A673 (cell line): ENCODE measurements at places on chromosomes 2 and 18.
A peak's percentile ranks its signal among the peaks of the same experiment; 100 is the strongest.

- DNase-seq, result no peak
Measured at GRCh38 chr2:96271995-96272394, 6.0 kb downstream of the CIAO1 start.

GRCh38 chr18:22170421-22171257, 1.2 kb downstream of the GATA6 start:
- peak; percentile 32 for DNase-seq

- no peak for DNase-seq
Measured at GRCh38 chr2:10306901-10307463, 4.3 kb downstream of the HPCAL1 start.

DNA sequence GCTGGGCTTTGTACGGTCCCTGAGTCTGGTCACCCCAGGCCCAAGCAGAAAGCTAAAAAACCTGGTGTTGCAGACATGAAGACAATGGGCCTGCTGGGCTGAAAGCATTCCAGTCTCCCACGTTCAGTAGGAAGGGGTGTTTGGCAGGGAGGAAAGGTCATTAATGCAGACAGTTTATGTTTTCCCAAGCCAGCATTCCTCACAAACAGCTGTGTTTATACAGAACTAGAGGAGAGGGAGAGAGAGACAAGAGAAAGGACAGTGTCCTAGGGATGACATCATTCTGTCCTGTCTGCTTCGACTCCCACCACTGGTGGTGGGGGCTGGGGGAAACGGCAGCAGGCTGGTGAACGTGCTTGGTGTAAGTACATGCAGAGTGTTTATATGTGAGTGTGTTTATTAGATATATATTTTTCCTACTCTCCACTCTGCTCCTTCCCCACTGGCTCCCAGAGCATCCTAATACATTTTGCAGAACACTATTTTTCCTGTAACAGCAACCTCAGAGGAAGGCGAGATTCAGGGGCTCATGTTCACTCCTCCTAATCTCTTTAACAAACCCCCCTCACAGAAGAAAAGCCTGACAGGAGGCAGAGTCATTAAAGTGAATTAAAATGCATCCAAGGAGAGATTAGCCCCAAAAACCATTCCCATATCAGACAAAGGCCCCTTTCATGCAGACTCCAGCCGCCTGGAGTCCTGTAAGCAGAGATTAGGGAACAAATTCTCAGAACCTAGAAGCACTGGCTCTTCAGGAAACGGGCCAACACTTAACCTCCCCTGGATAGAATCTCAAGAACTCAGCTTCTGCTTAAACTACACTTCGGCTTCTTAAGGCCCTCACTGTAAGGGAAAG, 380.4 kb downstream of the TNS1 start:
- DNase-seq, result peak; percentile 37

DNA sequence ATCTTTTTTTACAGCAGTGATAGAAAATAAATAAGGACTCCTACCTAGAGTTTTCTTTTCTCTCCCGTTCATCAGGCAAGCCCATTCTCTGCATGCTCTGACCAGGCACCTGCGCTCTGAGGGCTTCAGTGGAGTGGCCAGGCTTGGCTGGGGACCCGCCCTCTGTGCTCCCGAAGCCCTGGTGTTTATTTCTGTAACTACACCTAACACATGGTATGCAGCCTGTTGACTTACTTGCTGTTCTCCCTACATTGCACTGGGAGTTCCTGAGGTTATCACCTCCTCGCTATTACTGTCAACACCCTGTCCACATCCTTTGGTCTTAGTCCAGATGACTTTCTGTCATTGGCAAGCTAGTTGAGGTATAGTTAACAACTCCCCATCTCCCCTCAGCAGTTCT, 317.7 kb downstream of the LPIN1 start:
- no peak for DNase-seq

GRCh38 chr2:134659724-134660123, 59.1 kb downstream of the TMEM163 start:
- DNase-seq, result no peak

DNA sequence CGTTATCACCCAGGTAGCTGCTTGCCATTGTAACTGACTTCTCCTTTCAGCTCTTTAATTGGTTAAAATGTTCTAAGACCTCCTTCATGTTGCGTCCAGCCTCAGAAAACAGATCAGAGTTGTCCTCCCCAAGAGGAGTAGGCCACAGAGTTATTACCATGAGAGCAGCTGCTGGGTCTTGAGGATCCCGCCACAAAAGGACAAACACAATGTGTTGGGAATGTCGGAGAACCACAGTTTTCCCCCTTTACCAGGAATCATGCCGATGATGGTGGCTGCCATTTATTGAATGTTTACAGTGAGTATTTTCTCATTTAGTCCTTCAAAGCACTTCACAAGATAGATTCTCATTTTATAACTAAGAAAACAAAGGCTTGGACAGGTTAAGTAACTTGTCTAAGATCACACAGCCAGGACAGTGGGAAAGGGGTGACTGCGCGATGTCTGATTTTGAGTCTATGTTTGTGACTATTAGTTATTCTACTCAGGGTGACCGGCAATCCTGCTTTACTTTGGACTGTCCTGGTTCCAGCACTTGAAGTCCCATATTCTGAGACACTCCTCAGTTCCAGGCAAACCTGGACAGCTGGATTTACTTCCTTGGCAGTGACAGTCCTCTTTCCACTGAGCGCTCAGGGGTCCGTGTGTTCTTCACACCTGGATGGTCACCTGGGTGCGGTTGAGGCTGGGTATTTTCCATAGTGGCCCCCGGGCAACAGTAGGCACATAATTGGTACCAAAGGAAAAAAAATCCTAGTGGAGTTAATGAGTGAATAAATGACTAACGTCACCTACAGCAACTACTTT, 93.6 kb downstream of the LIPG start:
- DNase-seq, result no peak

- no peak for DNase-seq
Measured at GRCh38 chr2:97997784-97998392, 2.1 kb upstream of the TMEM131 start.
